SW 1271 (cell line): ENCODE measurements at places on chromosomes 2 and 18.
A peak's percentile ranks its signal among the peaks of the same experiment; 100 is the strongest.

DNA sequence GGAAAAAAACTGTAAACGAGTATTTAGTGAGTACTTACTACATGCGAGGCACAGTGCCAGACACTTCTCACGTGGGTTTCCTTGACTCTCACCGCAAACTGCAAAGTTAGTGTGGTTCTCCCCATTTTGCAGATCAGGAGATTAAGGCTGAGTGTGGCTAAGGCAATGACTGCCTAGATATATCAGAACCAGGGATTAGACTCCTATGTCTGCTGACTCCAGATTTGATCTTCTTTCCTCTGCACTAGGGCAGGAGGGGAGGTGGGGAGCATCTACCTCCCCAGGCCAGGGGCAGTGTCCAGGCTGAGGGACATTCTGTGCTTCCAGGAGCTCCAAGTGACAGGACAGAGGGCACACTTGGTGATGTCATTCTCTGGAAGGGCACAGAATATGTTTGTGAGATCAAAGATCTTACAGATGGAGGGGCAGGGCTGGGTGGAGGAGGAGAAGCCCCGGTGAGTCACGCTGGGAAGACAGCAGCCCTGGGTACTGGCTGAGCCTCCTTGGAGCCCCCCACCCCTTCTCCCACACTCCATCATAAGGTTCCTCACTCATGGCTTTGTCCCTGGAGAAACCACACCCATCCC is 92.4 kb downstream of the RHOB start:
- no peak for DNase-seq

DNA sequence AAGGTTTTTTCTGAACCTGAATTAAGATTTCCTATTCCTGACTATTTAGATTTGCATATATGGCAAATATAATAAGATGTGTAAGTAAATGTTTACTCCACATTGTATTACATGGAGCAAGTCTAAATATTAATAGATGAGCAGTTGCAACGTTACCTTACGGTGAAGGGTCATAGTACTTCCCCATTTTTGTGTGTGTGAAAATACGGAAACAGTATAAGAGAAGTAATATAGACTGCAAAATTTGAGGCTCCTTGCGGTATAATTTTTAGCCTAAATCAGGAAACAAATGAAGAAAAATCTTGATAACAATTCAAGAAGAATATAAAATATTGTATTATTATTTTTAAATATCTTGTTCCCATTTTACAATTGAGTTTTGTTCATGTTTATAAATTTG is 434.2 kb downstream of the GRB14 start:
- no peak for DNase-seq

GRCh38 chr2:231707625-231707926 is 749 bp upstream of the PTMA start:
- no peak for DNase-seq

DNA sequence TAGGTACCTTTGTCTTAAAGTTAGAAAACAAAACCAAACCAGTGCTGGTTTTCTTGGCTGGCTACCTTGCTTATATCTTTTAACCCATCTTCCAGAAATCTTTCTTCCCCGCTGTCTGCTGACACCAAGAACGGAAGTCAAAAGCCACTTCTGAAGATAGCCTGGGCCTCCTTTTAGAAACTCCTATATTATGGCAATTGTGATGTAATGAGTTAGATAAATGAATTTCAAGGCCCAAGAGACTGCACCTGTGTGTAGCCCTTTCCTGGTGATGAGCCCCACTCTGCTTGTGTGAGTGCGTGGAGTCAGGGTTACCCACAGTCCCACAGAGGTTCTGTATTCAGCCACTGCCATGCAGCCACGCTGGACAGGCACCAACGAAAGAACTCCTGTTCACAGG is 60.7 kb downstream of the ARMC9 start:
- no peak for DNase-seq

DNA sequence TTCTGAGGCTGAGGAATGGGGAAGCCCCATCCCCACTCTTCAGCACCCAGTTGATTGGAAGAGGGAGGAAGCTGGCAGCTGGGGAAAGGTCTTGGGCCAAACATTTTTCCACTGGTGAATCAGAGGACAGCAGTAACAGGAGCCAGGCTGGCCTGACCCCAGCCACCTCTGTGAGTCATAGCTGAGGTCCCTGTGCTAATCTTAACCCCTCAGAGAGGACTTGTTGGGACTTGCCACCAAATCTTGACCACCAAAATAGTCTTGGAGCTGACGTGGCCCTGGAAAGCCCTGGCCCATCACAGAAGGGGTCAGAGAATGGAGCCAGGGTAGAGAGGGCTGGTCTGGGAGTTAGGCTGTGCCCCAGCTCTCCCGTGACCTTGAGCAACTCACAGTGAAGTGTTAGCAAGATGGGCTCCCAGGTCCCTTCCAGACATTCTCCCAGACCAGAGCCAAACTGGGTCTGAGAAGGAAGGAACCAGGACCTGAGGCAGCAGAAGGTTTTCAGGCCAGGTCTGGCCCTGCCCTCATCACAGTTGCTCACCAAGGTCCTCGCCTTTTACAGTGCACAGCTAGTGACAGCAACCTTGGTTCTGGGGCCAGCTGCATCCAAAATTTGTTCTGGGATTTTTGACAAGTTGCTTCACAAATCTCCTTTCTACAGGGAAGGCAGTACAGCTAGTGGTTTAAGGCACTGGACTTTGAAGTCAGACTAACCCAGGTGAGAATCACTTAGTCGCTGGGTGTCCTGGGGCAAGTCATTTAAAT is 266.6 kb downstream of the CYP26B1 start:
- DNase-seq, result no peak

- no peak for DNase-seq
These were observed 701.9 kb upstream of the RAB6C start for GRCh38 chr2:129277585-129277981.

DNA sequence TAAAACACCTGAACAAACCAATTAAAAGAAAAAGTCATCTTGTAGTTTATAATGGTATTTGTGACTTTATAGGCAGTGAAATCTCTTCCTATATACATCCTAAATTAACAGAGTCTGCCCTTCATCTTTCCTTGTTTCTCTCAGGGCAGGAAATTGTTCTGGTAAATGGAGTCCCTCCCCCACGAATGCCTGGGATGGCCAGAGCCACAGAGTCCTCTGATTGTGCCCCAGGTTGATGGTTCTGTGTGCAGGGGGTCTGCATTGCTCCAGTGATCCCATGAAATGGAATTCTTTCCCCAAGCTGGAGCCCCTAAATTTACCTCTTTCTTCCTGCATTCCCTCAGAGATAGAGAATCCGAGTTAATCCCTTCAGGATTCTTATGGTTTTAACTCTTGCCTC is 155.5 kb downstream of the MTX2 start:
- no peak for DNase-seq

GRCh38 chr2:175004730-175004979 is 526 bp downstream of the CHN1 start:
- DNase-seq, result no peak

DNA sequence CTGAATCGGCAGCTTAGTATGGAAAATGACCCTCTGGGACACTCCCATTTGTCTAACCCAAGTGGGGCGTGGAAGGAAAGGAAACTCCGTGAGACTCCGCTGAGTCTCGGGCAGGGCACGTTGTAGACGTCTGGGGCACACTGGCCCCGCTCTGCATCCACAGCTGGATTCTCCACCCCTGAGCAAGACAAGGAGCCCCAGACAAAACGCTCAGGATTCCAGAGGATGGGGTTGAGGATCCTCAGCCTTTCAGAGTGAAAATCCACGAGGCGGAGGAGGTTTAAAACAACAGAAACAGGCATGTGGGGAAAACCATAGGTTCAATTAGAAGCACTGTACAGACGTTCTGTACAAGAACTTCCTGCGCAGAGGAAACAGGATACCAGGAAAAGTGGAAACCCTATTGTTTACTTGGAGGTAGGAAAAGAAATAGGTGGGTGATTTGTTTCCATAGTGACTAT is 124.9 kb upstream of the ZNF236 start:
- DNase-seq, result no peak

GRCh38 chr2:85678377-85678776 is 10.4 kb upstream of the SFTPB start:
- DNase-seq, result no peak

DNA sequence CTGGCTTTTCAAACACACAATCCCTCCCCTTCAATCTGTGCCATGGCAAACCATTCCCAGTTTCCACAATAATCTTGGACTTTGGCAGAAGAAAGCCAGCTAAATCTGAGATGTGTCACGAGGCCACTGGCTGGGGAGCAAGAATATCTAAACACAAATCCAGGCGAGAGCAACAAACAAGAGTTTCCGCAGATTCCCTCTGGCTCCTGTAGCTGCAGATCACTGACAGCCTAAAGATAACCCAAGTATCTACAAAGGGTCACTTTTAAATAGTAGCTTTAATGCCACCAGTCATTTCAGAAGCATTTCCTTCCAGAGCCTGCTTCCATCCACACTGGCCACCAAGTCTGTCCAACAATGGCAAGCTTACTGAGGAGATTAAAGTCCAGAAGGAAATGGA is 86.9 kb downstream of the ACVR1 start:
- no peak for DNase-seq

- no peak for DNase-seq
These were observed 26.2 kb downstream of the ATAD2B start for GRCh38 chr2:23900541-23901322.

- DNase-seq, result peak; percentile 42
These were observed 252.6 kb downstream of the AGAP1 start for GRCh38 chr2:235746257-235746934.

DNA sequence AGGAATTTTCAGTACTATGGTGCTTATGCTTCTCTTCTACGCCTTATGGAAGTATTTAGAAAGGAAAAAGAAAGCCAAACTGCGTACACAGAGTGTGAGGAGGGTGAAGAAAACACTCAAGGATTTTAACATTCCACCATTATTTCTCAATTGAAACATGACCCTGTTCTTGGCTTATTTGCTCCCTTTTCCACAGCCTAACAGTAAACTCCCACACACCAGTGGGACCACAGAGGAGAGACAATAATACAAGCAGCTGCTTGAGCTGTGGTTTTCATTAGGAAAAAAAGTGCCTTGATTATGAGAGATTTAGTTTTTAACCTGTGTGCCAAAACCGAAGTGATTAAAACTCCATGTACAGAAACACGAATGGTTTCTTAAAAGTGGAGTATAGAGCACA is 134.3 kb downstream of the MEP1B start:
- DNase-seq, result no peak

DNA sequence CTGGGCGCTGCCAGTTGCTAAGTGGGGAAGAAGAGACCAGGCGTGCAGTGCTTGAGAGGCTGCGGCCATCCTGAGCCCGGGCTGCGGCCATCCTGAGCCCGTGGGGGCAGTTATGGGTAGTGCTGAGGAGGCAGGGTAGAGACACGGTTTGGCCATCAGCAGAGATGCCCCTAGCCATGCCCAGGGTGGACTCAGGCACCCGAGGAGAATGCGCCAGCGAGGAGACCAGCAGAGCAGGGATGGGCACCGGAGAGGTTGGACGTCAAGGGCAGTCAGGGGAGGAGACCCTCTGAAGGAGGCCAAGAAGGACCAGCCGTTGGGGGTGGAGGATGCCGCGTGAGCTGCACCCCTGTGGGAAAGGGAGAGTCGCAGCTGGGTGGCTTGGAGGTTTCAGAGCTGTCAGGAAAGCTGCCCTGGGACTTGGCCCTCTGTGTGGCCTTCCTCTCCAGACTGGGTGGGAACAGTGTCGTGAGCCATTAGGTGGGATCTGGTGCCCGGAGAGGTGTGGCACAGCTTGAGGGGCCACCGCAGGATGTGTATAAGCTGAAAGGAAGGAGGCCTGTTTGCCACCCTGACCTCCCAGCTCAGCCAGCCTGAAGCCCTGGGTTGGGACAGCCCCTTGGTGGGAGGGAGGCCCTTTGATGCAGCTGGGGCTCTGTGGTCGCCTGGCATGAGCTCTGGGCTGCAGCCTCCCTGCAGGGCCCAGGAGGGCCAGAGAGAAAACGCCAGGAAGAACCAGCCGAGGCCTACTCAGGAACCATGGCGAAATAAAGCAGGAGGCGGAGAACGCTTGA is 56.0 kb downstream of the SH3BP4 start:
- no peak for DNase-seq

DNA sequence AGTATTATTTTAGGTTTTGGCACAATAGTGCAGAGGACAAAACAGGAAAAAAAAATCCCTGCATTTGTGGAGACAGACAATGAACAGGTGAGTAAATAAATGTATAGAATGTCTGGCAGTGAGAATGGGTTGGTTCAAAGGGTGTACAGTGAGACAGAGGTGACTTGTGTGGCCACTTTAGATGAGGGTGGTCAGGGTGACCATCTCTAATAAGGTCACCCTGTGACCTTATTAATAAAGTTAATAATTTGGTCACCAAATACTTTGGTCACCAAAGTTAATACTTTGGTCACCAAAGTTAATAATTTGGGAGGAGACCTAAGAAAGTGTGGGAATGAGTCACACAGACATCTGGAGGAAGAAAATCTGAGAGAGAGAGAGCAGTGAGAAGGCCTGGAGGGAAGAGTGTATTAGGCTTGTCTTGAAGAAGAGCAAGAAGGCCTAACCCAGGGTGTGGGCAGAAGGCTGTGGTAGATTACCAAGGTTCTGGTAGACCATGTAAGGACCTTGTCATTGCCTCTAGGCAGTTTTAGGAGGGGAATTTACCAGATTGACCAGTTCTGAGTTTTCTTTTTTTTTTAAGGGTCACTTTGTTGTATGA is 1368.4 kb upstream of the CELF4 start:
- DNase-seq, result no peak

GRCh38 chr18:78861706-78862105 is 117.9 kb upstream of the SALL3 start:
- no peak for DNase-seq

- DNase-seq, result no peak
These were observed 324.8 kb upstream of the CHAC2 start for GRCh38 chr2:53442783-53443182.

DNA sequence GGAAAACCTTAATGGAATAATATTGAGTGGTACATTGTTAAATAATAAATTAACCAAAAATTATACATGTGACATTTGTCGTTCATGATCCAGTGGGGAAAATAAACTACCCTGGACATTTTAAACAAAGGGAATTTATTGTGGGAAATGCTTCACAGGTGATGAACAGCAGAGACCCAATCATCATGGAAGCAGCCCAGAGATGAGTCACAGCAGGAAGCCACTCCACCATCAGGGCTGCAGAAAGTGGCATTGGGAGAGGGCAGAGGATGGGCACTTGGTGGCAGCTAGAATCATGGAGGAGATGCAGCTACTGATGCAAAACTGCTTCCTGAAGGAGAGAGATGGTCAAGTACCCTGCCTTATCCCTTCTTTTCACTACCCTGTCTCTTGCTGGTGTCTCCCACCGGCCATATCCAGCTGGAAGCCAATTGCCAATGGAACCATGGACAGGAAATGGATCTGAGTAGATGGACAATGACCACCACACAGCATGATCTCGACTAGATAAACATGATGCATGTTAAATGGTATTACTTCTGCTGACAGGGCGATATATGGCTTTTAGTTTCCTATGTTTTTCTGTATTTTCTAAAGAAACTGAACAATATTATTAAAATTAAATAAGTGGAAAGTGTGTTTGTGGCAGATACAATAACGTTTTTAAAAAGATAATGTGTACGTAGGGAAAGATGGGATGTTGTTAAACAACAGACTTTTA is 139.8 kb downstream of the RPIA start:
- no peak for DNase-seq

DNA sequence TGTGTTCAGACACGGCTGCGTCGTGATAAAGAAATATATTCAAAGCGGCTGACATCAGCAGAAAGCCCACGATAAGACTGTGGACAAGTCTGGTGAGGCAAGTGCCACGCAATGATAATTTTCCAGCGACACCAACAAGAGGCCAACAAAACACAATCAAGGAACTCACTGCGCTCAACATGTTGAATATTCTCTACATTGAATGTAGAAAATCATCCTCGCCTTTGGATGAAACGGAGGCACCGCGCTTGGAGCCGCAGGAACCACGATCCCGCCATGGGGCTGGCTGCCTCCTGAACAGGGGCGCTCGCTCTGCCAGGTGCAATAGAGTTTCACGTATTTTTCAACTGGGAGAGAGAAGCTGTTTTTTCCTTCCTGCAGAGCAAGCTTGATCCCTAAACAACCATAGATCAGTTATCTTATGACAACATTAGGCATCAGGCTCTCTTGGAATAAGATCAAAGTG is 220.3 kb downstream of the ATAD2B start:
- DNase-seq, result no peak
